CD8-positive, alpha-beta memory T cell (primary cell): ENCODE measurements at places on chromosomes 12 and 14.
A peak's percentile ranks its signal among the peaks of the same experiment; 100 is the strongest.

DNA sequence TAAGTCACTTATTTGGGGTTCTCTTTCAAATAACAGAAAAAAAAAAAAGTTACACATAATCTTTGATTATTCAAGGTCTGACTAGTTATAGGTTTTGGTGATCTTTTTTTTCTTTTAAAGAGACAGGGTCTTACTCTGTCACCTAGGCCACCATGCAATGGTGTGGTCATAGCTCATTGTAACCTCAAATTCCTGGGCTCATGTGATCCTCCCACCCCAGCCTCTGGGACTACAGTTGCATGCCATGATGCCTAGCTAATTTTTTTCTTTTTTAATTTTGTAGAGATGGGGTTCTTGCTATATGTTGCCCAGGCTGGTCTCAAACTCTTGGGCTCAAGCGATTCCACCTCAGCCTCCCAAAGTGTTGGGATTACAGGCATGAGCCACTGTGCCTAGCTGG, 56.5 kb upstream of the CFL2 start:
- no peak for DNase-seq

DNA sequence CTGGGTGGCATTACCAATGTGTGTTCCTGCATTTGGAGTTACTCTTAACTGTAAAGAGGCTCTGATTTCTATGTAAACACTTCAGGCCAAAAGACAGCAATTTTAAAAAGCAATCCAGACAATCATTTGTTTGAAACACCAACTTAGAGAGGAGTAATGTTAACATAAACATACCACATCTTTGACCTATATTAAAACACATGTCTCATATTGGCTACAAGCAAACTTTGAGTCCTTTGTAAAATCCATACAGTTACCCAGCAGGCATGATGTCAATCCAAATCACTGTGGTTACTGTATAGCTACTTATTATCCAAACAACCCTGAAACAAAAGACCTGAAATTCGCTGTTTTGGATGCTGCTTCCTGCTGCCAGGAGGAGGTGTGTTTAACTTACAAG, 7.5 kb upstream of the G2E3 start:
- no peak for DNase-seq

GRCh38 chr14:33622496-33622895, 328.4 kb downstream of the EGLN3 start:
- DNase-seq, result no peak

DNA sequence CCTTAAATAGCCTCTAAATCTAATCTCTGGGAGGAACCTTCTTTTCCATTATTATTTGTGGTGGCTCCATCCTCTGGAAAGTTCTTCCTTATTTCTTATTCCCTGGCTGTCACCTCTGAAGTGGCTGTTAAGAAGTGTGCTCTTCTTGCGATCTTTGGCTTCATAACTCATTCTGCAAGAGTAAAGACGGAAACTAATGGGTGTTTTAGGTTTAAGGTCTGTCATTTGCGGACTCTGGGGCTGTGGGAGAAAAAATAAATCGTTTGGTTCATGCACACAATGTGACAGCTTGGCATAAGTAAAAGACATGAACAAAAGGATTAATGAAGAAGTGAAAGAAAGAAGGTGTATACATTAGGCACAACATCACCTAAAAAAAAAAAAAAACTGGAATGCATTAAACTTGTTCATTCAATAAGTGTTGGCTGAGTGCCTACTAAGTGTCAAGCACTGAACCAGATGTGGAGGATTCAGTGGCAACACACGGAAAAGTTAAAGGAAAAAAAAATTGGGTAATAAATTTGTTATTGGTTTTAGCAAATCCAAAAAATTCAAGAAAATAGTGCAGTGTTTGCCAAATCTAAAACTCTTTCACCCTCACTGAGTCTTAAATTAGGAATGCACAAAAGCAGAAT, 99.5 kb downstream of the ERGIC2 start:
- no peak for DNase-seq

GRCh38 chr12:50222275-50222783, 55.2 kb upstream of the CERS5 start:
- no peak for DNase-seq

GRCh38 chr14:104278214-104278534, 139.8 kb downstream of the KIF26A start:
- DNase-seq, result no peak

DNA sequence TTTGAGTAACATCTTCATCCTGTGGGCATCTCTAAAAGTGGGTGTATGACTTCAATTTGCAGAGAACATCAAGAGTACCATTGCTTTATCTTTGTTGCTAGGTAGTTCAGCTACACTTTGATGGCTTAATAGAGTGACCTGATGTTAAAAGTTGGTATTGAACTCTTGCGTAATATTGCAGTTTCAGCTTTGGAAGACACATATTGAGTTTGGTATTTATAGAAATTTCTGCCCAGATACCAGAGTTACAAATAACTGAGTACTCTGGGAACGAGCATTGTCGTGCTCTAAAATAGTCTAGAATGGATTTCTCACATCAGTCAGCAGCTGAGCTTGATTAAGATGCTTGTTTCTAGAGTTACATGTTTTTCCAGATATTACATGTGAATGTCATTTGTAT, 24.8 kb upstream of the AKAP5 start:
- no peak for DNase-seq

DNA sequence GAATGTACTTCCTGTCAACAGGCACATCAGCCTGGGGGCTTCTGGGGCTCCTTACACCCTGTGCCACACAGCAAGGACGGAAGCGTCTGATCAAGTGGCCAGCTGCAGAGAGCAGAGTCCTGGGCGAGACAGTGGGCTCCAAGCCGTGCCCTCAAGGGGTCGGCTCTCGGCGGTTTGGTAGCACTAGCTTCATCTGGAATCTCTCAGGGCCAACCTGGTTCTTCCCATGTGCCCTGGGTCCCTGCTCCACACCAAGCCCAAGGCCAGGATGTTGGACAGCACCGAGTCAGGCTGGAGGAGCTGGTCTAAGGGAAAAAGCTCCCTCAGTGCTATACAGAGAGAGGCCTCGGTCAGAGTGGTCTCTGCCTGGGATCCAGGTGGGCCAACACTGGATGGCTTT, 20.5 kb downstream of the DIO3 start:
- DNase-seq, result no peak

DNA sequence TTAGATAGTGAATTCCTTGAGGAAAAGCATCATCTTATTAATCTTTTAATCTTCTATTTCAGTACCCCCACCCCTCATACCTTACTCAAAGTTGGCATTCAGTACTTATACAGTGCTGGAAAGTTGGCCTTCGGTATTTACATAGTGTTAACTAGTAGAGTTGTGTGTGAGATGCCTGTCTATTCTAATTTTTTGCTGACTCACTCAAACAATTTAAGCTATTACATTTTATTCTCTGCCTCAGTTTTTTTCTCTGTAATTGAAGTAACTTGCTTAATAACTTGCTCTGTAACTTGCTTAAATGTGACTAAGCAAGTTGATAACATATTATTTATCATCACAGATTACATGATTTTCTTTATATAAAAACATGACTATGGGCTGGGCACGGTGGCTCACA, 20.3 kb downstream of the DNAL1 start:
- DNase-seq, result no peak

DNA sequence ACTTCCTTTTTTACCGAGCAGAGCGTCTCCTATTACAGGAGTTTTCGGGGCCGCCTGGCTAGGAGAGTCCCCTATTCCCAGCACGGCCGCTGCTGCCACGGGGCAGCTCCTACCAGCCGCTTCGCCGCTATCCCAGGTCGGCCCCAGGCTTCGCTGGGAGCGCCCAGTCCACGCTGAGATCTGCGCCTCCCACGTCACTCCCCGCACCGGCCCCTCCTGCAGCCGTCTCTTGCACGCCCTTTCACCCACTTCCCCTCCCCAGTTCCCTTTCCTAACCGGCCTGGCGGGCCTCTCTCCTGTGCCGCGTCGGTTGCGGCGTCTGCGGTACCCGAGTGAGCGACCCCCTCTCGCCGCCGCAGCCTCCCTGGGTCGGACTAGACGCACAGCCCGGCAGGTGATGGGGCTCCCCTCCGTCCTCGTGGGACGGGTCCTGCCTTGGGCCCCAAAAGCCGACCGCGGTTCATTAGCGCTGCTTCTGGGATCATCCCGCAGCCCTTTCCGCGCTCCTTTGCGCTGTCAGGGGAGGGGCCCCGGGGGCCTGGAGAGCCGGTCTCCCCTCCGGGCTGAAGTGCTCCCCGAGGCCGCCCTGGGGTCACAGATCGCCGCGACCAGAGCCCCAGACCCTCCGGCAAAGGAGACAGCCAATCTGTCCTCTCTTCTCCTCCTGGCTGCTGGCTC, 1318.4 kb downstream of the TMEM121 start:
- peak; percentile 71 for DNase-seq

GRCh38 chr12:29286081-29286790, 94.7 kb downstream of the ERGIC2 start:
- DNase-seq, result no peak

GRCh38 chr12:93154753-93155480, 222.8 kb upstream of the NUDT4 start:
- no peak for DNase-seq

GRCh38 chr12:81386101-81386500, 308.2 kb downstream of the ACSS3 start:
- DNase-seq, result no peak

GRCh38 chr14:95713596-95714371, at the start of gene TCL1A:
Gene TCL1A (minus strand): TSS chr14:95714125. CDS start chr14:95714066, 59 bp downstream.
- no peak for DNase-seq
